Stomach (tissue), 19 donors: ENCODE measurements at places on chromosomes 4 and X.

GRCh38 chr4:158884280-158884679 lies 115.5 kb downstream of the FNIP2 start:
- DNase-seq: no peak

DNA sequence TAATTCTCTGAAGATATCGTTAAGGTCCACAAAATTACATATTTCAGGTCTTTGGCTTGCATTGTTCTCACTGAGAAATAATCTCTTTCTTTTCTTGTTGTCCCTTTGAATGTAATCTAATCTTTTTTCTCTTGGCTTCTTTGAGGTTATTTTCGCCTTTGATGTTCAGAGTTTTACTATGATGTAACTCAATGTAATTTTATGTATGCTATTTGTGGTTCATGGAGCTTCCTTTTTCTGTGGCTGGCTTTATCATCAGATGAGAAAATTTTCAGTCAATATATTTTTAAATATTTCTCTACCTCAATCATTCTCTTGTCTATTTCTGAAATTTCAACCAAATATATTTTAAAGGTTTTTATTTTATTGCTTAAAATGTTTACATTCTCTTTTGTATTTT lies 672.2 kb downstream of the TRAM1L1 start:
- DNase-seq: no peak

DNA sequence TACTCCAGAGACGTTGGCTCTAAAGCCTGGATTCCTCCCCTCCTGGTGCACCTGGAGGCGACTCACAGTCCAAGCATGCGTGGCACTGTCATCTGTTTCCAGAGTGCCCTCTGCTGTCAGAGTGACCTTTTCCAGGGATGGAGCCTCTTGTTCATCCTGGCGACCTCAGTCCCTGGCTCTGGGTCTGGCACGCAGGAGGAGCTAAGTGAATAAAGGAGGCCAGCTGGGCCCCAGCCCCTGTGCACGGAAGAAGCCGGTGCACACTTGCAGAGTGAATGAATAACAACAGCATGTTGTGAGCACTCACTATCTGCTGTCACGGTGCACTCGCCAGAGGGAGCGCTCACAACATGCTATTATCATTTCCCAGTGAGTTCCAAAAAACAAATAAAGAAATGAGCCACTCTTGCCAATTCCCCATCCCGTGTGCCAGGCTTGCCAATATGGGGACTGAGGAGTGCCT lies 27.8 kb upstream of the PSAPL1 start:
- DNase-seq: peak; percentile 56

- no peak for DNase-seq
Measured at GRCh38 chrX:69504626-69505612, 793 bp downstream of the NALF2 start.

DNA sequence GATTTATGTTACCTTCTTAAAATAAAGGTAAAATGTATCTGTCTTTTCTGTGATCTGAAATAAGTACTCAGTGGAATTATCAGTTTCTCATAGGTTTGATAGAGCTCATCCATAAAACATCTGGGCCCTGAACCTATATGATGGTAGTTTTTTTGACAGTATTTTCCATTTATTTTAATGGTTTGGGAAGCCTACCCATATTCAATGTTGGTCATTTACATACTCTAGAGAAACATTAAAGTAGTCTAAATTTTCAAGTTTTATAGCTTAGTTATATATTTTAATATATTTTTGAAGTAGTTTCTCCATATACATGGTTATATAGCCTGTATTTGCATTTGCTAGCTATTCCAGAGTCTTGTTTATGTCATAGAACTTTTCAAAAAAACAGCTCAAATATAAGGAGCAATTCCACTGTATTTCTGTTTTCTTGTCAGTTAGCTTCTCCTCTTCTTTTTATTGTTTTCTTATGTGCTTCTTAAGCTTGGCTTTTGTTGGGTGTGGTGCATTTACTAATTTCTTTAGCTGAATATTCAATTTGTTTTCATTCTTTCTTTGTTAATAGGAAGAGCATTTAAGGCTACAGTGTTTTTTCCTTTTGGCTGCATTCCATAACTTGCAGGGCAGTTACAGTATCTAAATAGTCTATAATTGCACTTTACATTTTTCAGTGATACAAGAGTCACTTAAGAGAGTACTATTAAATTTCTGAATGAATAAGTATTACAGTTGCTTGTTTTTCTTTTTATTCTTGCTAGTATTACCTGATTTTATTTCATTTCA lies 181.4 kb downstream of the DKK2 start:
- no peak for DNase-seq
